GM13976 (cell line): ENCODE measurements at places on chromosomes 2 and 18.

GRCh38 chr2:230734247-230735175 is 21.9 kb downstream of the CAB39 start:
- DNase-seq = no peak

DNA sequence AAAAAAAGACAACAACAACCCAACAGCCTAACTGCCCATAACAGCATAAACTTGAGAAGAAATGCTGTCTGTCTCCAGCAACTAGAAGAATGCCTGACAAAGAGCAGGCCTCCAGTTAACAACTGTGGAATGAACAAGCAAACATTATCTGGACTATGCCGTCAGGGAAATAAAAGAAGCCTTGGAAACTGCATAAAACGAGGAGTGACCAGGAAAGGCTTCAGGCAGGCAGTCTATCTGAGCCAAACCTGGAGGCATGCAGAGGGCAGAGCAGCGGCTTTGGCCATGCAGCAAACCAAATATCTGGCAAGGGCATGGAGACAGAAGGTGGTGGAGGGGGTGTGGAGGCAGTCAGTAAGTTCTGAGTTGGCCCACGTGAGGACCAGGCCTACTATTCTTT is 11.1 kb downstream of the HES6 start:
- DNase-seq = peak; percentile 7

DNA sequence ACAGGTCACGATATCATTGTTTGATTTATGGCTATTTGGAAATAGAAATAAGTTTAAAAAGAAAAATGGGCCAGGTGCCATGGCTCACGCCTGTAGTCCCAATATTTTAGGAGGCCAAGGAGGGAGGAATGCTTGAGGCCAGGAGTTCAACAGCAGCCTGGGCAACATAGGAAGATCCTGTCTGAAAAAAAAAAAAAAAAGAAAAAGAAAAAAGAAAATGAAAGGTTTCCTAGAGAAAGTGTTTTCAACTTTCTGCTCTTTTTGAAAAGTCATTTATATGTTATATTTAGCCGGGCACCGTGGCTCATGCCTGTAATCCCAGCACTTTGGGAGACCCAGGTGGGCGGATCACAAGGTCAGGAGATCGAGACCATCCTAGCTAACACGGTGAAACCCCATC is 3.2 kb downstream of the NDUFB3 start:
- no peak for DNase-seq

- DNase-seq = no peak
Observed at GRCh38 chr2:235928751-235929370, 239.3 kb downstream of the GBX2 start.

- DNase-seq = no peak
Observed at GRCh38 chr18:59892123-59892522, 7.7 kb upstream of the PMAIP1 start.

DNA sequence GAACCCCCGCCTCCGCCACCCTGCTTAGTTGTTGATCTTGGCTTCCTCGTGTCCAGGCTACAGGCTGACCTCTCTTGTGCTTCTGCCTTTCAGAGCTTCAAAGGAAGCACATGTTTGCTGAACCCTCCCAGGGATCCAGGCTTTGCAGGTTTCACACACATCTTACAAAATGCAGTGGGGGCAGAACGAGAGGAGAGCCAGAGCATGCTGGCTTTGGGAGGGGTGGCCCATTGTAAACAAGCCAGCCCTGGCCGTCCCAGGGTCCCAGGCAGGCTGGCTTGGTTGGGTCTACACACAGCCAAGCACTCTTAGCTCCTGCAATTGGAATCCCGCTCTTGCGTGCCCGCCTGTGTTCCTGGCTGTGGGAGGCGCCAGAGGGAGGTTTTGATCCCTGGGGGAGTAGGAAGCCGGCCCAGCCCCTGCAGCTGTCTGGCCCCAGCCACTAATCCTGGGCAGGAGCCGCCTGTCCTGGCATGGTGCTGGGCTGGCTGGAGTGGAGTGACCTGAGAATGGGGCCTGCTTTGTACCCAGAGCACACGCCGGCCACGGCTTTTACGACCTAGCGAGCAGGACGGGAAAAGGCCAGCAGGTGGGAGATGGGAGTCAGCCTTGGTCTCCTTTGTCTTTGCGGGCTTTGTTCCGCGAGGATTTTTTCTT is 53.9 kb downstream of the SH3BP4 start:
- no peak for DNase-seq

- DNase-seq = no peak
Observed at GRCh38 chr18:73756256-73757091, 391.2 kb downstream of the FBXO15 start.

DNA sequence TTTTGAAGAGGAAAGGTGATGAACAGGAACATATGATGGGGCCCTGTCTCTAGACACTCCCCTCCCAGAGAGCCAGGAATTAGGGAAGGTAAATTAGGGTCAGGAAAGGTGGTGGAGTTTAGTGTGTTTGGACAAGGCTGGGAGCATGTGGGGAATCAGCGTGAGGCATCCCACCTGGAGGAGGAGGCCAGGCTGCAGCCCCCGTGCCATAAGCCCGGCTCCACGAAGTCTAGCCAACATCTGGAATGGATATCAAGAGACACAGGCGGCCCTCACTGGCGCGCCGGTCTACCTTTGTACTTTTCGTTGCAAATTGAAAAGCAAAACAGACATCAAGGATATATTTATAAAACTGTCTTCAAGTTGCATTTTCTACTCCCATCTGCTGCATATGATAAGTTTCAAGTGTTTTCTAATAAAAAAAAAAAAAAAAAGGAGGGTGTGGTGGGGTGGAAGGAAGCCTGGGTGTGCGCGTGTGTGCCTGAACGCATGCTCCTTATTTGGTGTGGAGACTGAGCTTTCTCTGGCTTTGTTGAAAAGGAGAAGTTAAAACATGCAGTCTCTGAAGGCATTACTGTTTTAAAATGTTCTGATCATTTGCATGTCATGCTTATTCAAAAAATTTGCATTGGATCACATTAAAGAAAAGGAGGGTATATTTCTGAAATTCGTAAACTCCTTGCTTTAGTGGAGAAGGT is 546.7 kb upstream of the ID2 start:
- DNase-seq = no peak

DNA sequence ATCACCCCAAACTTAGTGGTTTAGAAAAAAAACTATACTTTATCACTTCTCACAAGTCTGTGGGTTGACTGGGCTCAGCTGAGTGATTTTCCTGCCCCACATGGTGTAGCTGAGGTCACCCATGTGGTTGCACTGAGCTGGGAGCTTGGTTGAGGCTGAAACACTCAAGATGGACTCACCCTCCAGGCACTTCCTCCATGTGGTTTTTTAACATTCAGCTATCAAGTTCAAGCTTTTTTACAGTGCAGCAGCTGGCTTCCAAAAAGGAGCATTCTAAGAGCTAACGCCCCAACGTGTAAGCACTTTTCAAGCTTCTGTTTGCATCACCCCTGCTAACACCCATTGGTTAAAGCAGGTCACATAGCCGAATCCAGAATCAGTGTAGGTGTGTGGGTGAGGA is 105.9 kb upstream of the CREB1 start:
- peak; percentile 53 for DNase-seq

DNA sequence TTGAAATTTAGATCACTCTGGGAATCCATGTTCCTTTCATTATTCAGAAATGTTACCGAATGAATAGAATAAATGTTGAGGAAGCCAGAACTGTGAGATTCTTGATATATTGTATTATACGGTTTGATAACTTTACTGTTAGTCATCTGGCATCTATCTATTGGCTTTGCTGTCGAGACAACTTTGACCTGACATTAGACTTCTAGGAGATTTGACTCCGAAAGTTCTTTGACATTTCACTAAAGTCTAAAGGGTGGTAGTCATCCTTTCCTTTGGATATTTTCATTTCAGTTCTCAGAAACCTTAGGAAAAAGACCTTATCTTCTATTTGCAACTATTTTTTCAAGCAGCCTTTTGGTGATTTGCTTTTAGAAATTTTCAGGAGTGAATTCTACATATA is 1.9 kb downstream of the BMPR2 start:
- no peak for DNase-seq

DNA sequence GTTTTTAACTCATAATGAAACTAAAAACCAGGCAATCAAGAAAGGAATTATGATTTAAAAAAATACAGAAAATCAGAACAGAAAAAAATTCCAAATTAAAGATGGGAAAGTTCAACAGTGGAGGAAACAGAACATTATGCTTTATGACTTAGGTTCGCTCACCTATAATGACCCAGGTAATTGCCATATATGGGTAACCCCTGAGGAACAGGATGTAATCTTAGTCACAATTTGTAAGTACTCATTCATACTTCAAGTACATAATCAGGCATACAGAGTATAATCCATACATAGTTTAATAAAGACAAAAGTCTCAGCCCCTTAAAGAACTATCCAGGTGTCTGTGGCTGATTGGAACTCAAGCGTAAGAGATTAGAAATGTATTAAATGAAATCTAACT is 159.6 kb downstream of the AFF3 start:
- DNase-seq = no peak

GRCh38 chr2:32231959-32232358 is 32.7 kb downstream of the NLRC4 start:
- no peak for DNase-seq

- DNase-seq = no peak
Observed at GRCh38 chr18:64103986-64104385, 44.9 kb downstream of the LINC00305 start.

DNA sequence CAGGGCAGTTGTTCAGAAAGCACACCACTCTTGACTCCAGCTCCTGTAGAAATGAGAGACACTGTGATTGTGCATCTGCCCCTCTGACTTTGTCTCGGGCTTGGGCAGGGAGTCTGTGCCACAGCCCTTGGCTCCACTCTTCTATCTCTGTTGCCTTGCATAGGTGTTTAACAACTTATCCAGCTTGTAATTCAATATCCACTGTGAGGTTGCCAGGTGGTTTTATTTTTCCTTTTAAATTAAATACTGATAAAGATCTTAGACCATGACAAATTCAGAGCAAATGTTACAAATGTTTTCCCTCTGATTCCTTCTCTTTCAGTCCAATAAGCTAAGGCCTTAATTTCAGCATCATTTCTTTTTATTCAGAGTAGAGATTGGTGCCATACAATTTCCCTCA is 421.7 kb downstream of the STK39 start:
- no peak for DNase-seq

DNA sequence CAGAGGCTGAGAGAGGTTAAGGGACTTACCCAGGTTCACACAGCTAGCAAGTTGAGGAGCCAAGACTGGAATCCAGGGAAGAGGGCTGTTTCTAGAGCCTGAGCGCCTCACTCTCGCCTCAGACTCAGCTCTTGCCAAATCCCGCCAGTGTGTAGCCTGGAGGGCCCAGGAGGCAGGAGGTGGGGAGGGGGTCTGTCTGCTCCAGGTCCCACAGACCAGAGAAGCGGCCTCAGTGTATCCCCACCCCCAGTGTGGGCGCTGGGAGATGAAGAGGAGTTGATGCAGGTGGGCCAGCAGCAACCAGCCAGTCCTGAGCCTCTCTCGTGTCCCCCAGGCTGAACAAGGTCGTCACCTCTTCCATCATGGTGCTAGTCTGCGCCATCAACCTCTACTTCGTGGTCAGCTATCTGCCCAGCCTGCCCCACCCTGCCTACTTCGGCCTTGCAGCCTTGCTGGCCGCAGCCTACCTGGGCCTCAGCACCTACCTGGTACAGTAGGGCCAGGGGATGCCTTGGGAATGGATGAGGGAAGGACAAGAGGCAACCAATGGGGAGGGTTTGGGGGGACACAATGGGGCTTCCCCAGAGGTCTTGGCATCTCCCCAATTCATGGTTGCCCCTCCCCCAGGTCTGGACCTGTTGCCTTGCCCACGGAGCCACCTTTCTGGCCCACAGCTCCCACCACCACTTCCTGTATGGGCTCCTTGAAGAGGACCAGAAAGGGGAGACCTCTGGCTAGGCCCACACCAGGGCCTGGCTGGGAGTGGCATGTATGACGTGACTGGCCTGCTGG is 5.2 kb upstream of the CTDSP1 start:
- DNase-seq = peak; percentile 17
